ENCODE measurements at places on chromosomes 6 and 20. TPM values are rescaled to one million over a fixed set of nuclear protein-coding genes. Genes with fewer than 3 reads are reported as not detected.

DNA sequence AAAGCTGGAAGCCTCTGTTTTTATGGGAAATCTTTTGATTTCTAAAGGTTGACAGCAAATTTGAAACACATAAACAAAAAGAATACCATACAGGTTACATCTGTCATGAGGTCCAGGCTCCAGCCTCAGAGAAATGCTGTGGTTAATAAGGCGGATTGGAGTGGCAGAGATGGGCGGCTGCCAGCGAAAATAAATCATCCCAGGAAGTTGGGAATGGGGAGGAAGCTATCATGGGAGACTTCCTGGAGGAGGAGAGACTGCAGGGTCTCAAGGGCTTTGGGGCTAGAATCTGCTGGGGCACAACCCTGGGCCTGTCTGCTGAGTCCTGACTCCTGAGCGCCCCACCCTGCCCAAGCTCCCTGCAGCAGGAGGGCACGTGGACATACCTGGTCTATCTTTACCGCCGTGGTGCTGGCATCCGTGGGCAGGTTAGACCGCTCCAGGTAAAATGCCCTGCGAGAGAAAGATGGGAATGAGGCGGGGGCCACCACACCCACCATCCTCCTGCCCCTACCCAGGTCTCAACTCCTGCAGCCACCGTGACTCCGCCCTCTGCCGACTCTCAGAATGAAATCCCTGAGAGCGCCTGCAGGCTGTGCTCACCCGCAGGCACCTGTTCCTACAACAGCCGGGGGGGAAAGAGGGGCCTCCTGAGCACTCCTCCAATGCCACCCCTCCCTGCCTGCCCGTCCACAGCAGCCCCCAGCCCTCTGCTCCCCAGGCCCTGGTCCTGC is 197.3 kb downstream of the PREX1 start:
- no peak for DNase-seq

DNA sequence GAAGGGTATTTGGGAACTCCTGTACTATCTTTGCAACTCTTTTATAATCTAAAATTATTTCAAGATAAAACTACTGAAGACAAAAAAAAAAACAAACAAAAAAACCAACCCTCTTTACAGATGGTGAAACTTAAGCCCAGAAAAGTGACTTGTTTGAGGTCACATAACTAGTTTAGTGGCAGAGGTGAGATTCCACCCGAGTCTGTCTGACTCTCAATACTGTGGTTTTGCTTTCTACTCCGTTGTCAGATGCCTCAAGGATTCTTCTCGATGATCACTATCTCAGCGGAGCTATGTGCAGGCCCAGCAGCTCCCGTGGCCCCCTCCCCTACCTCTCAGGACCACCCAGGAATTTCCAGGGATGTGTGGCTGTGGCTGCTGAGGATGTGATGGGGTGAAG is 36.1 kb upstream of the KCNB1 start:
- no peak for DNase-seq

- no peak for DNase-seq
Observed at GRCh38 chr20:48619126-48620101, 208.4 kb downstream of the PREX1 start.

DNA sequence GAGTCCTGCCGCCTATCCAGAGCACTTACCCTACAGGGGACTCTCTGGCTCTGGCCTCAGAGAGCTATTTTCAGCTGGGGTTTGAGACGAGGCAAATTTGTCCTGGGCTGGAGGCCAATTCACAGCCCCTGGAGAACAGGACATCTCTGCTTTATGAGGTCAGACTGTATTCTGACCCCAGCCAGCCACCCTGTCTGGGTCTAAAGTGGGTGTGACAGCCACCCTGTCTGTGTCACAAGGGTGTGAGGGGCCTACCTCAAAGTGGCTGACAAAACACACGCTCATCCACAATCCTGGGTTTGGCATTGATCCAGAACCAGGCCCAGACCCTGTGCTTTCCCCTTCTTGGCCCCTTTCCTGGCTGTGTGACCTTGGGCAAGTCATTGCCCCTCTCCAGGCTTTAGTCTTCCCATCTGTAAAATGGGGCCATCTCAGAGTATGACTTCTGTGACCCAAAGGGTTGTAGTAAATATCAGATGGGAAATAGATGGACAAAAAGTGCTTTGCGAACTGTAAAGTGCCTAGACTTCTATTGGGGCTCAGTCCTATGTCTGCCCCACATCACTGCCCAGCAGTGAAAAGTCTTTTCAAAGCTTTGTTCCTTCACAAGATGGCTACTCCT is 44.1 kb upstream of the TGM2 start:
- DNase-seq: no peak

GRCh38 chr6:8785223-8785622 is 349.9 kb upstream of the SLC35B3 start:
- no peak for DNase-seq

DNA sequence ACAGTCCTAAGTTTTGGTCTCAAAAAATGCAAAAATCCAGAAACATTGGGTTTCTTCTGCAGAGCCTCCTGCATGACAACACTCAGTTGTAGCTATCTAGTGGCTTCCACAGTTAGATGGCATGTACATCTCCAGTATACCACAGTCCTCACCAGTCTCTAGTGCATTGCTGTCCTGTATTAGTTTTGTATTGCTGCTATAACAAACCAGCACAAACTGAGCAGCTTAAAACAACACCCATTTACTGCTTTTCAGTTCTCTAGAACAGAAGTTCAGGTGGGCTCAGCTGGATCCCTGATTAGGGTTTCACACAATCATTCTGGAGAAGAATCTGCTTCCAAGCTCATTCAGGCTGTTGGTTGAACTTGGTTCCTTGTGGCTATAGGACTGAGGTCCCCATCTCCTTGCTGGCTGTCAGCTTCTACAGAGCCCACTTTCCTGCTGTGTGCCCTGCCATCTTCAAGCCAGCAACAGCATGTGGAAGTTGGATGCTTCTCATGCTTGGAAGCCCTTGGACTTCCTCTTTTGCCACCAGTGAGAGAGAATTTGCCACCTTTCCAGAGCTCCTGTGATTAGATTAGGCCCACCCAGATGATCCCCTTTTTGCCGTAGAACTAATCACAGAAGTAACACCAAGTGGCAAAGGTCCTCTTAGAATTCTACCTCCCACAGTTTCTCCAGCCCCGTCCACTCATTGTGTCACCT is 48.9 kb upstream of the TBC1D7 start:
- no peak for DNase-seq

DNA sequence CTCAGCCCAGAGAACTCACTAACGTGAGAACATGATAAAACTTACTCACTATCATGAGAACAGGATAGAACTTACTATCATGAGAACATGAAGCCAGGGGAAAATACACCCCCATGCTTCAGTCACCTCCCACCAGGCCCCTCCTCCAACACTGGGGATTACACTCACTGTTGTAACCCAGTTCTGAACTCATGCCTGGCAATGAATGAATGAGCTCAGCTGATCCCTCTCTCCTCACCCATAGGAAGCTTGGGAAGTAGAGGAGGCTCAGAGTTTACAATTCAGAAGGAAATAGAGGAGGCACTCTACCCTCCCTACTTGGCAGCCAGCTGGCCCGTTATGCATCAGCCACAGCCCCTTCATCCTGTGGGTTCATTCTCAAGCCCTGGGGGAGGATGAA is 102.5 kb downstream of the EYA2 start:
- DNase-seq: no peak

DNA sequence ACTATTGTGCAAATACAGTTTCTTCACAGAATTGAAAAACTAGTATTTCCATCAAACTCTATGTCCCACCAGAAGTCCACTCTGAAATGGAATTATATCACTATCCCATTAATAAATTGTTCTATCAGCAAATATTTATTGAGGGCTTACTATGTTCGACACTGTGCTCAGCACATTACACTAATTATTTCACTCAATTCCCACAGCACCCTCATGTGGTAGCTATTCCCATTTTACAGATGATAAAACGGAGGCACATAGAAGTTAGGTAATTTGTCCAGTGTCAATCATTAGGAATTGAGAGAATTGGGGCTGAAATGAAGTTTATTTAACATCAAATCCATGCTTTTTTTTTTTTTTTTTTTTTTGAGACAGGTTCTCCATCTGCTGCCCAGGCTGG is 52.5 kb downstream of the MKKS start:
- DNase-seq: no peak

DNA sequence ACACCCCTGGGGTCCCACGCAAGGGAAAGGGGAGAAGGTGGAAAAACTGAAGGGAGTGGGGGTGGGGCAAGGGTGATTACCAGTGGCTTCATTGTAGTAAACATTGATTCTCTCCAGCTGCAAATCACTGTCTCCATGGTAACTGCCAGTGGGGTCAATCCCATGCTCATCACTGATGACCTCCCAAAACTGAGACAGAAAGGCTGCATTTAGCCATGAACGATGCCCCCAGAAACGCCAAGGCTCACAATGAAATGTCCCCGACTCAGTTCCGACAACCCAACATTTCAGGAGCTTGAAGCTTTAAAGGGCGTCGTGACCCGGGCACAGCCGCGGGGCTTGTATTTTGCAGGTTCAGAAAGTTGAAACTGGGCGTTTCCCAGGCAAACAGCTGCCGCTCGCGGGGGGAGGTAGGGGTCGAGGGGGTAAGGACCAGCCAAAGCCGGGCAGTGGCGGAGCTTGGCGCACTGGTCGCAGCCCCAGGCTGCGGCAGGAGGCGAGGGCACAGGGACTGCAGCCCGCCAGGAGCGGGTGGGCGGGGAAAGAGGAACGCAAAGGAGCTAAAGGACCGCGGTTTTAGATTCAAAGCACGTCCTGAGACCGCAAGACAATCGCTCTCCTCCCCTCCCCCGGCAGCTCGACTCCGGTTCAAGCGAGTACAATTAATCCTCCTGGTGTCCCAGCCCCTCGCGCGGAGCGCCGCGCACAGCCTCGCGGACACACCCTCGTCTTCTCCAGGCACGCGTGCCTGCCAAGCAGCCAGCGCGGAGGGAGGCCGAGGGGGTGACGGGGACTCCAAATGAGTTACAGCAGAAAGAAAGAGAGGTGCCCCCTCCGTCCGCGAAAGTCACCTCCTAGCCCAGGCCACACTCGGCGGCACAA is 731 bp downstream of the TUBB2B start:
- DNase-seq: peak; percentile 59

GRCh38 chr20:56566621-56567020 is 33.6 kb downstream of the FAM209B start:
- DNase-seq: no peak

GRCh38 chr20:59785986-59786795 is 147.2 kb downstream of the SYCP2 start:
- DNase-seq: no peak

DNA sequence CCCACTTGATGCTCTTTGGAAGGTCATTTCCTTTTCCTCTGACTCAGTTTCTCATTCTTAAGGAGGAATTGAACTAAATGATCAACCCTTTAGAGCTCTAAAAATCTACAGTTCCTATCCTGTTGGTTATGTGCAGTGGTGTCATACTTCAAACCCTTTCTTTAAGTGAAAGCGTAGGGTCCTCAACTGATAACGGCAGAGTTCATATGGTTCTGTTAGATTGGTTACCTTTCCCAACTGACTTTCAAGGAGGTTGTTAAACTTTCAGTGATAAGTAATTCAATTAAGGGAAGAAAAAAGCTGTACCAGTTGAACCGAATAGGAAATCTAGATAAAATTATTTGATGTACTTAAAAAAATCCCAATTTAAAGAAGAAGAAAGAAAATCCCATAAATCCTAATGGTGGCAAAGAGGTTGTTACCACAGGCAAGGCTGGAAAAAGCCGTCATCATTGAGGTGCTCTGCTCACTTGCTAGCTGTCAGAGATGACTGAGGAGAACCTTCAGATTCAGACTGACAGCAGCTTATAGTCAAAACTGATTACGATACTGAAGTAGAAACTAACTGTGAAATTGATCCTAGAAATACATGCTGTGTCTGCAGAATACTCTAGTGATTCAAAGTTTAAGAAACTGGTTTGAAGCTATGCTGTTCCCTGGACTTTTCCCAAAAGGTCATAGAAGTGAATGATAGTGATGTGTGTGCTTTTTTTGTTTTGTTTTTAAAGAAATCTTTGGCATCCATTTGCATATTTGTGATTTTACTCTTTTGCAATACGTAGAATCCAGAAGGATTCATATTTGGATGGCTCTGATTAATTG is 16.2 kb downstream of the TMEM14A start:
- DNase-seq: no peak

- no peak for DNase-seq
Observed at GRCh38 chr6:1065986-1066385, 245.9 kb upstream of the FOXQ1 start.

The PAQR8 gene
- 36.1 TPM for polyA plus RNA-seq

The TREM2 gene
- polyA plus RNA-seq: 0.28 TPM

The HTR1E gene
- 0.07 TPM for polyA plus RNA-seq

The SNRPB gene
- polyA plus RNA-seq: 143 TPM

The PAX1 gene
- not detected for polyA plus RNA-seq

The LRRN4 gene
- 6.3 TPM for polyA plus RNA-seq

The RREB1 gene
- polyA plus RNA-seq: 33.8 TPM
